ENCODE measurements at places on chromosomes 5 and 9.

DNA sequence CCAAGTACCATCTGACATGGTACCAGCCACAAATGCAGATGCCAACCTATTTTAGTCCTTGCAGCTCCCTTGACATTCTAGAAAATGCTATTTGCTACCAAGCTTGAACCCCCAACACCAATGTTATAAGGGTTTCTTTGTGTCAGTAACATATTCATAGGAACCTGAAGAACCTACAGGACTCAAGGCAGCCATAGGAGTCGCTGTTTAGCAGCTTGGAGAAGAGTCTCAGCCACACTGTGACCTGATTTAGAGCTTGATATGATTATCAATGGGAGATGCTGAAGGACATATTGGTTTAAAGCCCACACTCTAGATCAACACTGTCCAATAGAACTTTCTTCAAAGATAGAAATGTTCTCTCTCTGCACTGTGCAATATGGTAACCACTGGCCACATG, 6.4 kb upstream of the ZFR start:
- no peak for DNase-seq

DNA sequence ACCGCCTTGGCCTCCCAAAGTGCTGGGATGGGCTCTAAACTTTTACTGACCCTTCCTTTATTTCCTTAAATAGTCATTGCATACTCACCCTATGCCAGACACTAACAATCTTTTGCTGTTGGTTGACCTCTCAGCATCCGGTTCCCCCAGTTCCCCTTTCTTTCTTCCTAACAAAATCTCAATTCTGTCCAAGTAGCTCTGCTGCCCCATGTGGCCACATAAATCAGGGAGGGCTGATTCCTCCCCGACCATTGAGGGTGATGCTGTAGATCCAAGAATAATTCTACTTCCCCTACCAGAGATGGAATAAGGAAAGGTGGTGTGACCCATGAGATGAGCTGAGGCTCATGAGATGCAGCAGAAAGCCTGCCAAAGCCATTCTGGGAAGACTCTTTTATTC, 315.3 kb upstream of the MSX2 start:
- DNase-seq = no peak

GRCh38 chr9:72773570-72773969, 179.3 kb downstream of the ALDH1A1 start:
- DNase-seq = no peak

GRCh38 chr5:123579410-123579809, 67.4 kb downstream of the CSNK1G3 start:
- DNase-seq = no peak

- DNase-seq = no peak
Measured at GRCh38 chr5:31935496-31936369, 238.4 kb downstream of the GOLPH3 start.

Data from CD4-positive, CD25-positive, alpha-beta regulatory T cell (primary cell).